ENCODE measurements at places on chromosomes 16 and 17. TPM values are rescaled to one million over a fixed set of nuclear protein-coding genes. Genes with fewer than 3 reads are reported as not detected.

- H3K4me1 ChIP-seq: peaks cover 17% of the 10 kb centered on the region
- H3K27me3 ChIP-seq: no peaks in the 10 kb centered on the region
- DNase-seq: no peak
- H3K27ac ChIP-seq: no peak overlapping the region
- H3K4me3 ChIP-seq: no peak overlapping the region
- H3K36me3 ChIP-seq: no peaks in the 10 kb centered on the region
Observed at GRCh38 chr16:81696166-81696960, 82.7 kb upstream of the PLCG2 start.

DNA sequence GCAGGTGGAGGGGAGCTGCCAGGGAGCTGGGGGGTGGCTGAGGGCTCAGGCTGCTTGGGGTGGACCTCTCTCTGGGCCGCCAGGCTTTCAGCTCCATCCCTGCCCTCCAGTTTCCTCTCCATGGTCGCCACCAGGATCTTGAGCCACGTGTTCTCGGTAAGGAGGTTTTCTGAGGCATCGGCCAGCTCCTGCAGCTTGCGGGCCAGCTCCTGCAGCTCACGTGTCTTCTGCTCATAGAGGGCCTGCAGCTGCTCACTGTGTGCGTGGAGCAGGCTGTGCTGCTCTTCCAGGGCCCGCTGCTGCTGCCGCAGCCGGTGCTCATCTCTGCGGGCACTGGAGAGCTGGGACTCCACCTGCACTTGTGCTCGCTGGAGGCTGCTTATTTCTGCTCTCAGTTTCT, 11.0 kb downstream of the SNN start:
- H3K4me1 ChIP-seq: peaks cover 14% of the 10 kb centered on the region
- H3K36me3 ChIP-seq: no peaks in the 10 kb centered on the region
- no peak for DNase-seq
- no peaks in the 10 kb centered on the region for H3K27me3 ChIP-seq
- no peak overlapping the region for H3K4me3 ChIP-seq

GRCh38 chr17:17587614-17588337, 3.7 kb downstream of the PEMT start:
- H3K27me3 ChIP-seq: no peaks in the 10 kb centered on the region
- H3K4me1 ChIP-seq: peaks cover 25% of the 10 kb centered on the region

GRCh38 chr17:12768255-12768654, 21.0 kb upstream of the ARHGAP44 start:
- H3K36me3 ChIP-seq: no peaks in the 10 kb centered on the region
- H3K4me1 ChIP-seq: no peaks in the 10 kb centered on the region
- no peak for DNase-seq
- no peaks in the 10 kb centered on the region for H3K27me3 ChIP-seq
- no peak overlapping the region for H3K27ac ChIP-seq
- no peak overlapping the region for H3K4me3 ChIP-seq

- H3K36me3 ChIP-seq: no peaks in the 10 kb centered on the region
- H3K27me3 ChIP-seq: peaks cover 4% of the 10 kb centered on the region
- H3K4me1 ChIP-seq: no peaks in the 10 kb centered on the region
- DNase-seq: peak; percentile 65
- H3K4me3 ChIP-seq: no peak overlapping the region
- H3K27ac ChIP-seq: no peak overlapping the region
Observed at GRCh38 chr17:61410141-61411010, 10.7 kb downstream of the TBX2 start.

The KRTAP4-9 gene
- polyA plus RNA-seq: not detected
